ENCODE measurements at places on chromosomes 11 and 22.

DNA sequence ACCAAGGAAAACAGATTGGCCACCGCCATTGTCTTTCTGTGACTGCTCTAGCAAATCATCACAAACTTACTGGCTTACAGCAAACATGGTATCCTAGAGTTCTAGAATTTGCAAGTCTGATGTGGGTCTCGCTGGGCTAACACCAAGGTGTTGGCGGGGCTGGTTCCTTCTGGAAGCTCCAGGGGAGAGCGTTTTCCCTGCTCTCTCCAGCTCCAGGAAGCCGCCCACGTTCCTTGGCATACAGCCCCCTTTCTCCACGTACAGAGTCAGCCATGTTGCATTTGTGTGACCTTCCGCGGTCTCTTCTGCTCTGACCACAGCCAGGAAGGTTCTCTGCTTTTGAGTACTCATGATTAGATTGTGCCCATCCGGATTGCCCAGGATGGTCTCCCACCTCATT, 27.5 kb downstream of the TBC1D22A start:
- DNase-seq: no peak

- no peak for DNase-seq
Observed at GRCh38 chr11:70159627-70160570, 43.2 kb upstream of the FADD start.

GRCh38 chr11:69999721-70000120, 78.4 kb upstream of the ANO1 start:
- DNase-seq: no peak

DNA sequence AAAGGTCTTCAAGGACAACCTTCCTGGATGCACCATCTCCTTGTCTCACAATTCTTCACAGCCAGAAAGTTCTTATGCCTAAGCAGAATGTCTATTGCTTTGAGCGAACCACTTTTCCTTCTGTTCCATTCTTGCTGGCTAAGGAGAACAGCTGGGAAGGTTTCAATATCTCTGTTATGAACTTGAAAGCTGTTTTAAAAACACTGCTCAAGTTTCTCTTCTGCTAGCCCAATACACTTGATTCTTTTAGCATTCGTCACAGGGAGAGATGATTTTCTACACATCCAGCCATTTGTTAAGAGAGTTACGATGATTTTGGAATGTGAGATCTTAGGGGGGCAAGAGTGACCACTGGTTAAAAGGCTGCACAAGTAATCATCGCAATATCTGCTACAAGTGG, 249.3 kb downstream of the KIRREL3 start:
- no peak for DNase-seq

- no peak for DNase-seq
Observed at GRCh38 chr11:117900121-117900648, 23.7 kb upstream of the FXYD6 start.
